ENCODE measurements at places on chromosomes 5 and 9.

DNA sequence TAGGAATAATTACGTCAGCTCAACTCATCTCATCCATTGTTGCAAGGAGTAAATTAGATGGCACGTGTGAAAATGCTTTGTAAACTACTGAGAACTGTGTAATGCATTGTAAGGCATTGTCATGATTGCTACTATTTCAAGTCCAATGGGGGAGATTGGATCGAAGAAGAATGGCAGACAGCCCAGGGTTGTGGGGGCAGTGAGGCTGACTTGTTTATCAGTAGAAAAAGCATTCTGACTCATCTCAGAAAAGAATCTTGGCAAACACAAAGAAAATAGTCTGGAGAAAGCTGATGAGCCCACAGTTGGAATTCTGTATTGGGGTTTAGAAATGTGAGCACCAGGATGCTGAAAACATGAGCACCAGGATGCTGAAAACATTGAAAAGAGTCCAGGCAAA lies 28.0 kb upstream of the DAP start:
- peak; percentile 81 for DNase-seq

DNA sequence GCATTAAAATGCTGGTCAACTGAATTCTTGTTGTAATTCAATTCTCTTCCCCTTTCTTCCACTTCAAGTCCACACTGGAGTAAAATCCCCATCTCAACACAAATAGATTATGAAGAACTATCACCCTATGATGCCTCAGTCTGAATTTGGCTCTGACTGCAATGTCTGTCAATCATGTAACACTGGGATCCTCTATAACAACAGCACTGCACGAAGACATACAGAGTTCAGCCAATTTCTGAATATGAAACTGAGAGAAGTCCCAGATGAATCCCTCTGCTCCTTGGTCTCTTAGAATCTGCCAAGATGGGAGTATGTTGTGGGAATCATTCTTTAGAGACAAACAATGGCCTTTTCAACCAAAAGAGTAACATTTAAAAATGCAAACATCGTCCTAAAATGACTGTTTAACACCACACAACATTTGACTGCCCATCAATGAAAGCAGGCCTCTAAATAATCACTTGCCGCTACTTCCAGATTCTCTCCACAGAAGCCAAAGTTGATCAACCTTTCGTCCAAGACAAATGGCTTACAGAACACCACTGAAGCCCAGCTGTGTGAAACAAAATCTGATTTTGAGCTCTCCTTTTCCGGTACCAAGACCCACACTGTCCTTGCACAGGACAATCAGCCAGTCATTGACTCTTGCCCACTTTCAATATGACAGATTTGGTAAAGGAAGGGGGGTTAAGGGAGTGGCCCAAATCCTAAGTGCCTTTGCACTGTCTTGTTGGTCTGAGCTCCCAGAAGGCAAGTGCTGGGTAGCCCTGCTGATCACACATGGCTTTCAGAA lies 258.0 kb downstream of the EBF1 start:
- no peak for DNase-seq

DNA sequence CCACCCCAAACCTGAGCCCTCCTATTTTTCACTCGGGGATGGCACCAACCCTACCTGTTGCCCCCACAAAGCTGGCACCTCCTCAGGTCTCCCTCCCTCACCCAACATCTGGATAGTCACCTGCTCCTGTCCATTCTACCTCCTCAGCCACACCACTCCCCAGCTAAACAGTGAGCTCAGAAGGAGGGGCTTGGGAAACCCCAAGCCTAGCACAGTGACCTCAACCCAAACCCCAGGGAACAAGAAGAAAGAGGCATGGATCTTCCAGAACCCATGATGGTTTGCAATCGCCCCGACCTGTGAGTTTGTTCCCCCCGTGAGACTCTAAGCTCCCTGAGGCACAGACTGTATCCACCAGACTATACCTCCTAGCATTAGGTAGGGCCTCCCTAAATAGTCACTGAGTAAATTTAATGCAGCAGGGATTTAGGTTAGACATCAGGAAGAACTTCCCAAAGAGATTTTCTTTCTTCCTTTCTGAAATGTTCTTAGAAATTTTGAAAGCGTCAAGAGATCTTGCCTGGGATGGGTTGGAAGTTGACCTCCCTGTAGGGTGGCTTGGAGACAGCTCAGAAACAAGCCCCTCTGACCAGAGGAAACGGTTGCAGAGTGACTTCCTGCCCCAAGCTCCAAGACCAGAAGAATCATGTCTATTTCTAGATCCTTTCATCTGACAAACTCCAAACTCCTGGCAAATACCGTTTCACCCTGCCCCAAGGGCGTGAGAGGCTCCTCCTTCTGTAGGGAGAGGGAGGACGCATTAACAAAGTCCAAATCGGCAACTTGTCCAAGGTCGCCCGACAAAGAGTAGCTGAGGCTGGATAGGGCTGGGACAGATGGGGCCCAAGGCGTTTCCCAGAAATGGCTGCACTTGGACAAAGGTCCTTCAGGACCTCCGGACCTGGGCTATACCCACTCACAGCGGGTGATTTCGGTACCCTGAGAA lies 4.1 kb downstream of the FIBCD1 start:
- no peak for DNase-seq

- DNase-seq = peak; percentile 8
Measured at GRCh38 chr5:151772029-151772845, 483 bp downstream of the G3BP1 start.

- DNase-seq = no peak
Measured at GRCh38 chr5:946720-947625, 54.3 kb downstream of the TRIP13 start.

- DNase-seq = no peak
Measured at GRCh38 chr5:75985077-75985476, 98.1 kb upstream of the SV2C start.

DNA sequence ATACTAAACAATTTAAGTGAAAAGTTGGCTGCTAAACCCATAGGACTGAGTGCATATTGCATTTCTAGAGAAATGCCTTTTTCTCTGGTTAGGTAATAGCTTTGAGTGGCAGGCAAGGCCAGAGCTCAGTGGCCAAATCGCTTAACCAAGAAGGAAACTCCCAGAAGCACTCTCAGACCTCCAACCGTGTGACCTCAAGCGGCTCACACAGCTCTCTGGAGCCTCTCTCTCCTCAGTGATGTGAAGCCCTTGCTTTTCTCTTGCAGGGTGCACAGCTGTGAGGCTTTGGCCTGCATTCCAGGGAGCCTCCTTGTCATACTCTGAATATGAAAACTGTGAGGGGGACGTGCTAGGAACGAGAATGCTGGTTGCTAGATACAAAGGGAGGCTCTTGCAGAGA lies 106.7 kb downstream of the INSYN2B start:
- peak; percentile 70 for DNase-seq

- no peak for DNase-seq
Measured at GRCh38 chr5:32989815-32990214, 278.7 kb downstream of the NPR3 start.

DNA sequence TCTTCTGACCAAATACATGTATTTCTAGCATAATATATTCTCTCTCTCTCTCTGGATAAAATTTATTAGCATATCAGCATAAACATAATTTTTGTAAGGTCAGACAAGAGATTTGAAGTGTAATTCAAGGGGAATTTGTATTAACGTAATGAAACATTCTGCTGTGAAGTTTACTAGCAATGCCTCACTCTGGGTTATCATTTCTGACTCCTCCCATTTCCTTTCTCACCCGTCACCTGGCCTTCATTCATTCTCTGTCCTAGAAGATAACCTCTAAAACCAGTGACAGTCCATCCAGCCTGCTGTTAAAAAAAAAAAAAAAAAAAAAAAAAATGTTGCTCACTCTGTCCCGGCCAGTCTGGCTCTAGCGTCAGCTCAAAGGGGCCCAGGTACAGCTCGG lies 27.1 kb downstream of the GRAMD2B start:
- no peak for DNase-seq

GRCh38 chr5:20023686-20024180 lies 35.7 kb upstream of the CDH18 start:
- DNase-seq = peak; percentile 32

GRCh38 chr5:118228489-118228888 lies 759.9 kb downstream of the DTWD2 start:
- no peak for DNase-seq

- DNase-seq = peak; percentile 100
Measured at GRCh38 chr9:107274953-107275422, 8.1 kb upstream of the RAD23B start.

DNA sequence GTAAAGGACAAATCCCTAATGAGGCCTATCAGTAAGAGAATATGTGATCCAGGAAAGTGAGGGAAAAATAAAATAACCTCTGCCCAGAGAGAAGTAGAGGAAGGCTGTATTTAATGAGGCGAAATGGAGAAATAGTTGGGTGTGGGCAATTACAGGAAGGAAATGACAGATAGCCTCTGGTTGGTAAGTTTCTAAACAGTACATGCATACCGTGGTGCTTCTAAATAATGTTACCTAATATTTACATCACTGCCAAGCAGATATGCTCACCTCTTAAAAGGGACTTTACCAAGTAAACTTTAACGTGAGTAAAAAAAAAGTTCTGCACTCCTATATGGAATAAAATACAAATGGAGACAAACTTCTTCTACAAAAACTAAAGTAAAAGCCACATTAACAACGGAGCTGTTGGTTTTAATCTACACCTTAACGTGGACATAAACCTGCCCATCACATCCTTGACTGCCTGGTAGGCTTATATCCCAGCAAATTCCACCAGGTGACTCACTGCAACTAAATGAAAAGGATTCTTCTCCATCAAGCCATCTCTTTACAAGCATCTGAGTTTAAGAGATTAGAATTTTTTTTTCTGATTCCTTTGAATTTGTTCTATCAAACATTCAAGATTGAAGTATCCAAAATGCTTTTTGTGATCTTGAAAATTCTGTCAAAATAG lies 12.4 kb downstream of the NFIL3 start:
- peak; percentile 20 for DNase-seq

DNA sequence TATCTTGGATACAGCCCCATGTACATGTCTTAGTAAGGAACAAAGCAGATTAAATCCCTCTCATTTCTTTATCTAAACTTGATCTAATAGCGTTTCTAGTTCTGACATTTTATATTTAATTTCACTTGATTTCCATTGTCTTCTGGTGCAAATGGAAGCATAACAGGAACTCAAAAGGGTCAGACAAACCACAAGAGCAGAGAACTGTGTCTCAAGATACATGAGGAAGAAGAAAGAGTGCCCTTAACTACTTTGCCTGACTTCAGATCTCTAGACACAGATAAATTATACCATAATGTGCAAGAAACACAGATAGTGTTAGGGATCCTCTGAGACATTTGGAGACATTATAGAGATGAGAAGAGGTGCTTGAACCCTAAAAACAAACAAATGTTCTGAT lies 20.7 kb upstream of the STX17 start:
- DNase-seq = no peak

DNA sequence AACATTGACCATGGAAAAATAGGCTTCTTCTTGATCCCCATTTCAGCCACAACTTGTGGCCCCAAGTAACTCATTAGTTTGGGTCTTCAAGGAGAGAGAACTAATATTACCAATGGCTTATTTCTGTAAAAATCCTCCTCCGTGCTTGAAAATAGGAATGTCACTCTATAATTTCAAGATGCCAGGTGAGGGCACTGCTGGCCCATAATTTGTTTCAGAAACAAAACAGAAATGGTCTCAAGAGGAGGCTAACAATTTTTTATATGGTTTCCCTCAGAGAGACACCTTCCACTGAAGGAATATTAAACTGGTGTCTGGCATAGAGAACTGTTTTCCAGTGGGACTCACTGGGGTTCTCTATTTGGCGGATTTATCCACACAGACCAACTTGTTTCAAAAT lies 437.0 kb upstream of the TRPC7 start:
- no peak for DNase-seq

GRCh38 chr5:93805616-93806379 lies 64.4 kb upstream of the POU5F2 start:
- DNase-seq = no peak

DNA sequence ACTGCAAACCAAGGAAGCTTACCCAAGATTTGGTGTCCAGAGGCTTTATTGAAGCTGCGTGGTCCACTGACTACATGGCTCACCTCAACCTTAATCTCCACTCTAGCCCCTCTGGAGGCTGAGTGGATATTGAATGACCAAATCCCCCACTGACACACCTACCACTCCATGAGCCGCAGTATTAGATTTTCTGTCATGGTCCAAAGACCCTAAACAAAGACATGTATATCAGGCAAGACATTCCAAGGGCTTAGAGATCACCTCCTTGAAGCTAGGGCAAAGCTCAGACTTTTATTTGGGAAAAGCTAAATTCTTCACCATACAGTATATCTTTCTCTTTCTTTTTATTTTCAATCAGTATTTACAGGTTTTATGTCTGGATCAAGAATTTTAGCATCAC lies 346.2 kb upstream of the CTNND2 start:
- DNase-seq = no peak

GRCh38 chr5:78781611-78782286 lies 133.2 kb upstream of the LHFPL2 start:
- peak; percentile 64 for DNase-seq

- DNase-seq = no peak
Measured at GRCh38 chr9:15401266-15401665, 21.4 kb upstream of the SNAPC3 start.

- no peak for DNase-seq
Measured at GRCh38 chr5:131635684-131636572, 899 bp upstream of the RAPGEF6 start.

Measured in fibroblast of skin of abdomen (primary cell).